ENCODE measurements at places on chromosomes 2 and 18.

GRCh38 chr2:64344999-64345576 is 108.9 kb upstream of the LGALSL start:
- no peak for DNase-seq

GRCh38 chr2:177169810-177170514 is 42.6 kb upstream of the HNRNPA3 start:
- DNase-seq, result no peak

- DNase-seq, result no peak
Measured at GRCh38 chr2:111222204-111222866, 101.6 kb downstream of the BCL2L11 start.

- no peak for DNase-seq
Measured at GRCh38 chr2:158099716-158100115, 2.0 kb upstream of the UPP2 start.

DNA sequence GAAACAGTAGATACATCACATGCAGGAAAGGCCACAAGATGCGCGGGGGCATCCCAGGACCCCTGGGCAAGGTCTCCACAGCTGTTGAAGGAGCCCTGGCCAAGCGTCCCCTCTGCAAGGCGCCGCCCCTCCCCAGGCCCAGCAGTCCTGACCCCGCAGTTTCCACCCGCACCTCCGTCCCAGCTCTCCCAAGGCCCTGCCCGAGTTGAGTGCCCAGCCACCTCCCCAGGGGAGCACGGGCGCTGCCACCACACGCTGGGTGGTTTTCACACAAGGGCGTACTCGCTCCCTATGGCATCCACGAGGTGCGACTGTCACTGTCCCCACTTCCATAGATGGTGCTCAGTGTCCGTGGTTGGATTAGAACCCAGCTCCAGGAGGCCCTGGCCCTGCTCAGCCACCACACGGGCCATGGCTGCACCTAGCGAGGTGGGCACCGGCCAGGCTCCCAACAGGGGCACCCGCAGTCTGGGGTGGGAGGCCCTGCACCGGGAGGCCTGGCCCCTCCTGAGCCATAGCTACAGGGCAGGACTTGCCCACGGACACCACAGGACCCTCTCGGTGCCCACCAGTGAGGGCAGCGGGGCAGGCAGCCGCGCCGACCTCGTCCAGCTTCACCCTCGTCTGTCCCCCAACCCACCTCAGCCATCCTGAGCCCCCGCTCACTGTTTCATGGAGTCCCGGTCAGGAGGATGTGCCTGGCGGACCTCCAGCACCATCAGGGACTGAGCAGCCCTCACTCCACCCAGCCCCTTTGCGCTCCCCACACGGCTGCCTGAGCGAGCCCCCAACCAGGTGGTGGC is 36.0 kb downstream of the KIF1A start:
- no peak for DNase-seq
